ENCODE measurements at places on chromosomes 7 and 10. TPM values are rescaled to one million over a fixed set of nuclear protein-coding genes. Genes with fewer than 3 reads are reported as not detected.
A peak's percentile ranks its signal among the peaks of the same experiment; 100 is the strongest.

- H3K27ac ChIP-seq = peak overlapping the region; percentile 55
- H3K36me3 ChIP-seq = no peaks in the 10 kb centered on the region
- H3K4me3 ChIP-seq = no peak overlapping the region
Measured at GRCh38 chr7:17041324-17041723, 159.5 kb upstream of the AGR3 start.

SHTN1 gene
- total RNA-seq = 40.4 TPM

DNA sequence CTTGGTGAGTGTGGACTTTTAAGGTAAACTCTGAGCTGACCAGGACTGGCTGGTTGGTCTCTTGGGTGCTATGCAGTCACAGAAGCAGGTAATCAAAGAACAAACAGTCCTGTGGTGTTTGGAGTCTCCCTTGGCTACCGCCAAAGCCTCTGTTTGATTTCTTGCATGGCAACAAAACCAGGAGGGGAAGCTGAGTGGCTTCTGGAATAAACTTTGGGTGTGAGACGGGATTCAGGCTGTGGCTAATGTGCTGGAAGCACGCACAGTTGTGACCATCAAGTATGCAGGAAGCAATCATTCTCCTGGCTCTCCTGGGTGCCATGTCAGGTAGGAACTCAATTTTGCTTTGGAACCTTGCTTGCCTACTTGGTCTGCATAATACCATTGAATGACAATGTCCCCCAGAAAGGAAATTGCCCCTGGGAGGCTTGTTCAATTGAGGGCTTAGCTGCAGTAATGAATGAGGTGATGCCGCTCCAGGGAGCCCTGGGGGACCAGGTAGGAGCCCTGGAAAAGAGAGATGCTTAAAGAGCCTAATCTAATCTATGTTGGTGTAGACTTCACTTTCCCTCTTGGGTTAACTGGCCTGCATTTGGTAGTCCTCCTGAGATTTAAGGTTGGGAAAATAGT, at the start of gene CDHR3:
CDHR3 (plus strand) TSS at position 227 of the 630 bp plus-strand sequence; CDS start at position 282, 55 bp downstream.
- H3K4me1 ChIP-seq = no peaks in the 10 kb centered on the region
- no peak within 1 kb of the TSS for H3K27ac ChIP-seq
- H3K4me3 ChIP-seq = no peak within 1 kb of the TSS
- no peaks in the 10 kb centered on the region for H3K27me3 ChIP-seq
- H3K36me3 ChIP-seq = no peaks in the 10 kb centered on the region

GRCh38 chr7:150515248-150516147, 826 bp downstream of the GIMAP7 start:
- peak overlapping the region; percentile 88 for H3K27ac ChIP-seq
- peak overlapping the region; percentile 61 for H3K4me3 ChIP-seq
- DNase-seq = no peak

DNA sequence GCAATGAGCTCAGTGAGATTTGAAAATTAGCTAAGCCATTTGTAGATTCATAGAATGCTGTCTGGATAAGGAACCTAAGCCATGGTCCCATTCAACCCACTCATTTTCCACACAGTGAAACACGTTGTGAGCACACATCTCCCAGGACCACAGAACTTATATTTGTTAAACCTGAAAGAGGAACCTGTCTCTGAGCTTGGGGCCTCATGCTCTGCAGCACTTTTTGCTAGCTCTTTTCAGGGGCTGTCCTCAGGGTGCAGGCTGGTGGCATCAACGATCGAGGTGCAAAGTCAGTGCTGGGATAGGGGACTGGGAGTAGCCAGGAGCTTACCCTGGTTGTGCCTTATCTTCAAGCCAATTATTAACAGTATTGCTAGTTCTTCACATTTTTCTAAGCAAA, 11.9 kb downstream of the HECW1 start:
- H3K27ac ChIP-seq = no peak overlapping the region
- DNase-seq = no peak
- H3K4me1 ChIP-seq = no peaks in the 10 kb centered on the region
- H3K36me3 ChIP-seq = no peaks in the 10 kb centered on the region
- H3K27me3 ChIP-seq = peaks cover 7% of the 10 kb centered on the region
- H3K4me3 ChIP-seq = no peak overlapping the region

- no peak overlapping the region for H3K27ac ChIP-seq
- no peaks in the 10 kb centered on the region for H3K36me3 ChIP-seq
- H3K27me3 ChIP-seq = no peaks in the 10 kb centered on the region
- no peak overlapping the region for H3K4me3 ChIP-seq
- no peak for DNase-seq
Measured at GRCh38 chr10:53463539-53463938, 691.0 kb upstream of the MBL2 start.

DNA sequence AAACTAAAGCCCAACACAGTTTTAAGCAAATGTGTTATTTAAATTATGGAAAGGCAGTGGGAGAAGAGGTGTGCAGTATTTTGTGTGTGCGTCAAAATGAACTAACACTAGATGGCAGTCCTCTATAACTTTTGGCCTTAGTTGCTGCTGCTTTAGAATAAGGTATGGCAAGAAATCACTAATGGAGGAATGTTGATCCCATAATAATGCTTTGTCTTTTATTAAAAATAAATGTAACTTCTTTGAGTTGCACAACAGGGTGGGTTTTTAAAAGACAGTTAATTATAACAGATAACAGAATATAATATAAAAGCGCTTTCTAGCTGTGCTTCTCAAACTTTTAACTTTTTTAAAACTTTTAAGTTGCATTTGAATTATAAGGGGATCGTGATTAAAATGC, 56.4 kb downstream of the BBS9 start:
- no peaks in the 10 kb centered on the region for H3K4me1 ChIP-seq
- no peaks in the 10 kb centered on the region for H3K36me3 ChIP-seq
- H3K27ac ChIP-seq = no peak overlapping the region
- no peak for DNase-seq
- no peak overlapping the region for H3K4me3 ChIP-seq

LFNG gene
- 35.4 TPM for total RNA-seq

SCART1 gene
- 2.6 TPM for total RNA-seq

OGDHL gene
- 0.69 TPM for total RNA-seq

DNA sequence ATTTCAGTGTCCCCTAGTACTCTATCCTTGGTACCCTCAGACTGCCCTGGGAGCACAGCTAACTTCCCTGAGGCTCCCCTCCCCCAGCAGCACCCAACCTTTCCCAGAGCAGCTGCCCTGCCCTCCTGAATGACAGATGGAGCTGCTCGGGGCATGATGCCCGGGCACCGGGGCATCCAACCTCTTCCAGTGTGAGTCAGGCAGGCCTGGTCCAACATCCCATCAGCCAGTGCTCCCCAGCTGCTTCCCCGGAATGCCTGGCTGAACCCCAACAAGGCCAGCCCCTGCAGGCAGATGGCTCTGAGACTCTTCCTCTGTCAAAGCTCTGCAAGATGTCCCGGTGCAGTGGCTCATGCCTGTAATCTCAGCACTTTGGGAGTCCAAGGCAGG, 11.9 kb upstream of the TSPAN15 start:
- H3K4me3 ChIP-seq = no peak overlapping the region
- H3K36me3 ChIP-seq = no peaks in the 10 kb centered on the region
- DNase-seq = peak; percentile 67
- H3K27me3 ChIP-seq = no peaks in the 10 kb centered on the region
- H3K4me1 ChIP-seq = peaks cover 24% of the 10 kb centered on the region

DNA sequence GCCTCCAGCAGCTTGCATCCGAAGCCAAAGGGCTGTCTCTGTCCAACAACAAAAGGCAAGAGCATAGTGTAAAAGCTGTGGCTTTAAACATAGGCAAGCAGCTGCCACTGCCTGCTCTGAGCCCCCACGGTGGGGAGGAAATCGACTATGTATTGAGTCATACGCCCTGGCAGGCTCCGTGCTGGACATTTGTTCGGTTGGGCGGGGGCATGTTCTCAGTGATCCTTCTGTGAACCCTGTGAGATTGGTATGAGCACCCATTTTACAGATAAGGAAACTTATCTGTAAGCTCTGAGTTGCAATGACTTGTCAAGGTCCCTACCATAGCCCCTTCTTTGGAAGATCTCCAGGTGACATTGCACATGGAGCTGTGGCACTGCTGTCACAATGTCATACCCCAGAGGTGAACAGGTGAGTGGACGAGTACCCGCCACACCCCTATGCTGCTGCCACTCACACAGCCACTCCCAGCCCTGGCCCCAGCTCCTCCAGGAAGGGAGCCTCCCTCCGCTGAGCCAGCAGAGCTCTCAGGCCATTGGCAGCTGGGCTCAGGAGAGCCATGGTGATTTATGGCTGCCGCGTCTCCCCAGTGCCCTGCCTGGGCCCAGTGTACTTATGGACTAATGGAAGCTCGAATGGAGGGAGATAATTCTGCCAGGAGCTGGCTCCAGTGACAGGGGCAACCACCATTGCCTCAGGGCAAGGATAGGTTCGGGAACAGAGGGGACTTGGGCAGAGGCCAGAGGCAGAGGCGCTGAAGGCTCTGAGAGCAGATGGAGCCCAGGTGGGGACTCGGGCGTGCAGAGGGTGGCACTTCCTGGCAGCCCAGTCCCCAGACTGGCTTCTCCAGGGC, 43.7 kb downstream of the UNC5B start:
- H3K27me3 ChIP-seq = no peaks in the 10 kb centered on the region

DNA sequence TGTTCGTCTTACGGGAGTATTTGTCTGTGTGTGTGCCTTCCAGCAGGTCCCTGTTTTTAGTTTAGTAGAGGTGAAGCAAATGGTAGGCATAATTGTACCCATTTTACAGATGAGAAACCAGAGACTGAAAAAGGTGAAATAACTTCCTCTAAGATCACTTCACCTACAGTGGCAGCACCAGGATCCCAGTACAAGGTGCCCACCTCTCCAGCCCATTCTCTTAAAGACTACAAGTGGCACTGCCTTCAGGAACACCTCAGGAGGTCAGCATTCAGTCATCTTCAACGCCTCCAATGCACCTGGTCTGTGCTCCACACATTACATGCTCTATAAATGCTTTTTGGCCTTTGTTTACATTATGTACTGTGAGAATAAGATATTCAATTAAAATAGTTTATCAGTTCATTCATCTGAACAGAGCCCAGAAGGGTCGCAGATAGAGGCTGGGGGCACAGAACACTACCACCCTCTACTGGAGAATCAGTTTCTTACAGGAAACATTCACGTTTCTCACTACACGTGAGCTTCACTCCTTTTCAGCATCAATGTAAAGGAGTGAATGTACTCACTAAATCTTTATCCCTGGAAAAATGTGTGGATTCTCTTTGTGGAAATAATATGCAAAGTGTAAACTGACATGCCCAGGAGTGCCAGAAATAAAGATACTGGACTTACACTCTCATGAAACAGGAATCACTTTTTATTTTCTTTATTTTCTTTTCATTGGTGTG, 45.5 kb upstream of the ABLIM1 start:
- H3K27me3 ChIP-seq = no peaks in the 10 kb centered on the region
- no peak overlapping the region for H3K4me3 ChIP-seq
- H3K27ac ChIP-seq = no peak overlapping the region
- no peaks in the 10 kb centered on the region for H3K36me3 ChIP-seq
- no peaks in the 10 kb centered on the region for H3K4me1 ChIP-seq

DNA sequence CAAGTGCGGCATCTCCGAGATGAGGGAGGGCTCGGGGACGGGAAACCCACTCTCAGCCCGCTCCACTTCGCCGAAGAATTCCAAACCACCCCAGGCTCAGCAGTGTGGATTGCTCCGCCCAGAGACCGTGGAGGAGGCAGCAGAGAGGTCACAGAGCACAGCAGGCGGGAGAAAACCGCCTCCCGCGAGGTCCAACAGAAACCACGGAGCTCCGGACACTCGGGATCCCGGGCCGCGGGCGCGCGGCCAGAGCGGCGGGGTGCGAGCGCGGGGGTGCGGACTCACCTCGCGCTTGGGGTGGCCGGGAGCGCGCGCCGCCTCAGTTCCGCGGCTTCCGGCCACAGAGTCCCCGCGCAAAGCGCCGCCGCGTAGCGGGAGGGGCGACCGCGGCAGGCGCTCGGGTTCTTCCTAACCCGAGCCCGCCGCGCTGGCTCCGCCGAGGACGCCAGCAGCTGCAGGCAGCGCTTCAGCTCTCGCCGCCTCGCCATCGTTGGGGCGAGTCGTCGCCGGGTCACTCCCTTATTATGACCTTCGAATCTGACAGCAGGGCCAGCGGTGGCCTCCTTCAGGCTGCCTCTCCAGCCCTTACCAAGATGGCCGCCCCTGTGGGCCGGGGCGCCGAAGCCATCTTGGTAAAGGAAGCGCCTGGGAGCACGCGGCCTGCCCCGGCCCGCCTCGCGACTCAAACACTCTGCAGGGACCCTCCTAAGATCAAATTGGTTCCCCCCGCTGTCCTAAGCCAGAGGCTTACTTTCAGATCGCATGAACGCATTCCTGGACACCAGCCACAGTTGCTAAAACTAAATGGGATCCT, at the start of gene NAPEPLD:
NAPEPLD (minus strand) TSS at position 106 of the 814 bp plus-strand sequence. CDS start 20,323 bp downstream, outside the sequence.
- peak; percentile 94 for DNase-seq
- H3K4me1 ChIP-seq = peaks cover 15% of the 10 kb centered on the region
- peak within 1 kb of the TSS; percentile 97 for H3K27ac ChIP-seq
- no peaks in the 10 kb centered on the region for H3K36me3 ChIP-seq

CARD11 gene
- total RNA-seq = 5.8 TPM

DNA sequence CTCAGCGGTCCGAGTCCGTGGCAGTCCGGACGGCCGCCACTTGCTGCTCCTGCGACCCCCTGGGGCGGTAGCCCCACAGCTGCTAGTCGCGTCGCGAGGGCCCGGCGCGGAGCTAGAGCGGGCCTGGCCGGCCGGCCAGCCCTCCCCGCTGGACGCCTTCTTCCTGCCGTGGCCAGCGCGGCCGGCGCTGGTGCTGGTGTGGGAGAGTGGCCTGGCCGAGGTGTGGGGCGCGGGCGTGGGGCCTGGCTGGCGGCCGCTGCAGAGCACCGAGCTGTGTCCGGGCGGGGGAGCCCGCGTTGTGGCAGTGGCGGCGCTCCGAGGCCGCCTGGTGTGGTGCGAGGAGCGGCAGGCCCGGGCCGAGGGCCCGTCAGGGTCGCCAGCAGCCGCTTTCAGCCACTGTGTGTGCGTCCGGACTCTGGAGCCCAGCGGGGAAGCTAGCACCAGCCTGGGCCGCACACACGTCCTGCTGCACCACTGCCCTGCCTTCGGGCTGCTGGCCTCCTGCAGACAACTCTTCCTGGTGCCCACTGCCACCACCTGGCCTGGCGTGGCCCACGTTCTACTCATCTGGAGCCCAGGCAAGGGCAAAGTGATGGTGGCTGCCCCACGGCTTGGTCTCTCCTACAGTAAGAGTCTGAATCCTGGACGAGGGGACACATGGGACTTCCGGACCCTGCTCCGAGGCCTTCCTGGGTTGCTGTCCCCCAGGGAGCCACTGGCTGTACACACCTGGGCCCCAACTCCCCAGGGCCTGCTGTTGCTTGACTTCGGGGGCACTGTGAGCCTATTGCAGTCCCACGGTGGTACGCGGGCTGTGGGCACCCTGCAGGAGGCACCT, 631 bp downstream of the HPS6 start:
- no peaks in the 10 kb centered on the region for H3K36me3 ChIP-seq
- H3K27me3 ChIP-seq = no peaks in the 10 kb centered on the region
- peaks cover 34% of the 10 kb centered on the region for H3K4me1 ChIP-seq
- peak overlapping the region; percentile 96 for H3K4me3 ChIP-seq
